ENCODE measurements at places on chromosomes 11 and 22.

GRCh38 chr11:122137078-122137793 lies 21.2 kb upstream of the BLID start:
- peak; percentile 74 for DNase-seq

GRCh38 chr22:21009638-21010425 lies 5.1 kb upstream of the P2RX6 start:
- peak; percentile 74 for DNase-seq

DNA sequence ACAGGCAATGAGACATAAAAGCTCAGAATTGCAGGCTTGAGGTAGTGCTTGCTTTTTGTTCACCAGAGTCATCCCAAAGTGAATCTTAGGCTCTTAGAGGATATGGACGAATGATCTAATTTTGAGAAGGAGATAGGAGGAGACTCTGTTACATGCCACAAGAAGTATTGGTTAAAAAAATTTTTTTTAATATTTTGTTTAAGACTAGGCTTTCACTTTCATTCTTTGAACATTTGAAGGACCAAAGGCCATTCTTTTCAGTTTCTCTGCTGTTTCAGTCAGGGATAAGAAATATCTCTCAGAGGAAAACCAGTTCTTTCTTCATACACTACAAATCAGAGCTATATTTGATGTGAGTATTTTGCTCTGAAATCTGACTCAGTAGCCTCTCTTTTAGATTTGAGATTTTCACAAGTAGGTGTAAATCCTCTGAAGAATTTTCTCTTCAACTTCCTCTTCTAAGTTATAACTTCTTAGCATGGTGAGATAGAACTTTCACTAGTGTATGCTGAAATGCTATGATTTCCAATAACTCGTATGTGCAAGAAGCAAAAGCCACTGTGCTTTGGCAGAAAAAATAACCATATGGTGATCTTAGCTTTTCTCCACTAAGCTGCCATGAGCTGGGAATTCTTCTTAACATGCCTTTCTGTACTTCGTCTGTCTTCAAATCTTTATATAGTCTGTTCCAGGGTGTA lies 24.1 kb upstream of the FAM181B start:
- DNase-seq = no peak

DNA sequence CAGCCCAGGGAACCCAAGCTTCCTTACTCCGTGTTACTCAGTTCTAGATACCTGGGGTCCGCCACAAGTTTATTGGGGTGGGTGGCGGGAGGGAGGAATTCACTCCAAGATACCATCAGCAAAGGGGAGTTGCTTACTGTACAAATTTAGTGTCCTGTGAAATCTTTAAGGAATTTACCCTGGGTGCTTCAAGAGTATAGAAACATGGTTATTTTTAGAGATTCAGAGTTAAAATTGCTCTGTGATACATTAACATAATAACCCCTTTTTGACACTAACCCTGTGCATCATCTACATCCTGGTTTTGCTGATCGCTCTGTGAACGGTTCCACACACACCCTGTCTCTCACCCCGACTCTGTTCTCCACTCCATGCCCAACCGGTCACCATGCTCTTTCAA lies 18.9 kb upstream of the LYVE1 start:
- DNase-seq = no peak

GRCh38 chr22:21659864-21660525 lies 5.8 kb upstream of the PPIL2 start:
- no peak for DNase-seq

GRCh38 chr11:102341844-102342318 lies 5.1 kb upstream of the BIRC2 start:
- DNase-seq = peak; percentile 87

DNA sequence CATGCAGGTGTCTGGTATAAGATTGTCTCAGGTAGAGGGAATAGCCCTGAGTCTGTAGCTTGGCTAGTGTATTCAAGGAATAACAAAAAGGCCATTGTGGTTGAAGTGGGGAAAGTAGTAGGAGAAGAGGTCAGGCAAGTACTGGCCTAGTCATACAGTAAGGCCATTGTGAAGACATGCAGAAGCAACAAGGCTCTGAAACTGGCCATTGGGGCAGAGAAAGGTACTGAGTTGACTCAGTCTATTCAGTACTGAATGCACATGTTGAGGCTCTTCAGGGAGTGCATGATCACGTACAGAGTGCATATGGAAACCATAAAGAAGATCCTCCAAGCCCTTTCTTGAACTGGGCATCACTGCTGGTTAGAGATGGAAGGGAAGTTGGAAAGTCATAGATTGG lies 477.6 kb downstream of the SOX6 start:
- DNase-seq = no peak

GRCh38 chr11:97786961-97787360 lies 1233.8 kb upstream of the CNTN5 start:
- no peak for DNase-seq

- DNase-seq = peak; percentile 37
These were observed 580 bp downstream of the DTX4 start for GRCh38 chr11:59172345-59173079.

DNA sequence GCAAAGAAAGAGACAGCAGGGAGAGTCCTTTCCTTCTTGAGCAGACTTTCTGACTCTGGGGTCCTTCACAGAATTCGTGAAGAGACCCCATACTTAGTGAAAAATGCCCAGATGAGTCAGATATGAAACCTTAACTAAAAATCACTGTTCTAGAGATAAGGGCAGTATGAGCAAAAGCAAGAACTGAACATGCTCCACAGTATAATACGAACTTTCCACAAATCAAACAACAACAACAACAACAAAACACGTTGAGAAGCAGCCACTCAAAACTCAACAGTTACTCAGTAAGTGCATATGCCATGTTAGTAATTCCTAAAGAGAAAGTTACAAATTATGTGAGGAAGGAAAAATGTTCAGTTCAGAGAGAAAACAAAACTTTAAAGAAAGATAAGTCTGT lies 44.3 kb downstream of the PITPNB start:
- DNase-seq = no peak

- no peak for DNase-seq
These were observed 489.5 kb upstream of the B3GAT1 start for GRCh38 chr11:134901542-134901941.

DNA sequence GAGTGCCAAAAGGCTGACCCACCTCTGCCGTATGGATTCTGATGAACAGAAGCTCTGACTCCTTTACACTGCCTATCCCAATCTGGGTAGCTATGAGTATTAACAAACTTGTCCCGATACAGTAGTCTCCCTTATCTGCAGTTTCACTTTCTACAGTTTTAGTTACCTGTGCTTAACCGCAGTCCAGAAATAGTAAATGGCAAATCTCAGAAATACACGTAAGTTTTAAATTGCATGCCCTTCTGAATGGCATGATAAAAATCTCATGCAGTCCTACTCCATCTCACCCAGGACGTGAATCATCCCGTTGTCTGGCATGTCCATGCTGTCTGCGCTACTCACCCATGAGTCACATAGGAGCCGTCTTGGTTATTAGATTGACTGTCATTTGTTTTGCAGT lies 68.8 kb downstream of the SNX19 start:
- DNase-seq = peak; percentile 88

GRCh38 chr11:99822846-99823565 lies 802.3 kb downstream of the CNTN5 start:
- DNase-seq = peak; percentile 69

GRCh38 chr11:116537709-116538108 lies 235.1 kb downstream of the BUD13 start:
- no peak for DNase-seq

GRCh38 chr11:11937957-11938356 lies 70.5 kb downstream of the DKK3 start:
- DNase-seq = peak; percentile 45

DNA sequence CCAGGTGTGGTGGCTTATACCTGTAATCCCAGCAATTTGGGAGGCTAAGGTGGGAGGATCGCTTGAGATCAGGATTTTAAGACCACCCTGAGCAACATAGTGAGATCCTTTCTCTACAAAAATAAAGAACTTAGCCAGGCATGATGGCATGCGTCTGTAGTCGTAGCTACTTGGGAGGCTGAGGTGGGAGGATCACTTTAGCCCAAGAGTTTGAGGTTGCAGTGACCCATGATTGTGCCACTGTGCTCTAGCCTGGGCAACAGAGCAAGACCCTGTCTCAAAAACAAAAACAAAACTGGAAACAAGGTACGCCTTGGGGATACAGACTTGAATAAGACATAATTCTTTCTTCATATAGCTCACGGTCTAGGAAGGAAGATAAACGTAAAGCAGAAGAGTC lies 63.1 kb upstream of the GRAMD1B start:
- no peak for DNase-seq

- no peak for DNase-seq
These were observed 14.0 kb upstream of the CDON start for GRCh38 chr11:126076641-126077040.

DNA sequence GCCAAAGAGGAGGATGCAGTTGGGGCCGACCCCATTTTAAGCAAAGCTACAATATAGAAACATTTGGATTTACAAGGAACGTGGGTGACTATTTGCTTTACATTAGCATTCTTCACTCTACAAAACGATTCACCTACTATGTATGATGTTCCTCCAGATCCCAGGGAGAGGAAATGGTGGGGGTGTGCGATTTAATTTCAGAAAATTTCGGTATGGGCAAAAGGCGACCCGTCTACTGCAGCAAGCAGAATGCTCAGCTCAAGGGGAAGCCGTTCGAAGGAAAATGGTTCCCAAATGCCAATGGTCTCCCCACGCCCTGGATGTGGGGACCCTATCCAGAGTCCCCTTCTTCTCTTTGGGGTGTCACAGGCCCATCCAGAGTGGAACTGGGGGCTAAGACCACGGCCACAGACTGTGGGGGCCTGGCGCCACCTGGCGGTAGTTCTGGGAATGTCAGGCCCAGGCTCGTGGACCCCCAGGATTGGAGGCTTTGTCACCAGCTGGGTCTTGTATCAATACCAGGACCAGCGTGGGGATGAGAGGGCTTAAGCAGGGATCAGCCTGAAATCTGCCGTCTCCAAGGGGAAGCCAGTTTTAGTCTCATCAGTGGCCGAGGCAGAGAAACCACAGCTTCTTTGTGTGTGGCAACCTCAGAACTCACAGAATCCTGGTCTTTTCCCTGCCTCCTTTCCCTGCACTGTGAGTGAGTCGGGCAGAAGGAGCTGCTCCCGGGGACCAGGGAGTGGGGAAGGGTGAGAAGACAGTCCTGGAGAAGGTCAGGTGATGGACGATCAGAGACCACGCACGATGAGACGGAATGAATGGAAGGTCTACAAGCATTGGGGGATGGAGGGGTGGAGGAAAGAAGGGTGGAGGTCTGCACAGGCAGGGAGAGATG lies 8.4 kb downstream of the LRRC10B start:
- peak; percentile 13 for DNase-seq

DNA sequence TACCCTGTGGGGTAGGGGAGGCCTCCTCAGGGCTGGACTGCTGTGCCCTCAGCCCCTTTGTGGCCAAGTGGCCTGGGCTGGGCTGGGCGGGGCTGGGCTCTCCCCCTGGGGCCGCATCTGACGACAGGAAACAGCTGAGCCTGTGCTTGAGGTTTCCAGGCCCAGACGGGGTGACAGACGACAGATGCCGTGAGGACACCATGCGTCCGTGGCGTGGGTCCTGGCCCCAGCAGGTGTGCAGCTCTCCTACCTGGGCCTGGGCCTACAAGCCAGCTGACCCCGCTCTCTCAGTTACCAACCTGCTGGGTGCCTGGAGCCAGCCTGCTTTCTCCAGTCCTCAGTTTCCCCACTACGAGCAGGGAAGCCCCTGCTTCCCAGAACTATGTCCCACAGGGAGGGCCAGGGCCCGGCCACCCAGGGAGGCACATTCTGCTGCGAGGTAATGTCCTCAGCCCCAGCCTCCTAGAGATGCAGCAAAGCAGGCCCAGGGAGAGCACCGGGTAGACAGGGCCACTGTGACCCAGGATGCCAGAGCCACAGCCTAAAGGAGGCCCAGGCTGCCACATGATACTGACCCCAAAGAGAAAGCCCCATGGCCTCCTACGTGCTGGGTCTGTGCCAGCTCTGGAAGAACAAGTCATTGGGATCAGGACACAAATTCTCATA lies 181.3 kb downstream of the IGLL1 start:
- no peak for DNase-seq

- DNase-seq = no peak
These were observed 21.5 kb upstream of the RAG2 start for GRCh38 chr11:36619502-36619901.

- DNase-seq = no peak
These were observed 1.3 kb upstream of the WNT7B start for GRCh38 chr22:45978275-45978713.

DNA sequence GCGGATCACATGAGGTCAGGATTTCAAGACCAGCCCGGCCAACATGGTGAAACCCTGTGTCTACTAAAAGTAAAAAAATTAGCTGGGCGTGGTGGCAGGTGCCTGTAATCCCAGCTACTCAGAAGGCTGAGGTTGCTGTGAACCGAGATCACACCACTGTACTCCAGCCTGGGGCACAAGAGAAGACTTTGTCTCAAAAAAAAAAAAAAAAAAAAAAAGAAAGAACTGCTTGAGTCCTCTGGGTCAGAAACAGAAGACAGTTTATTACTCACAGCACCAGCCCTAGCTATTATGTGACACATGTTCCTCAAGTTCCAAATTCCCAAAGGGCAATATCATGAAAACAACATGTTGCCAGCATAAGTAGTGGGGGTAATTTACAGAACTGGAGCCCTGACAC lies 1014.1 kb upstream of the RAG2 start:
- DNase-seq = no peak

DNA sequence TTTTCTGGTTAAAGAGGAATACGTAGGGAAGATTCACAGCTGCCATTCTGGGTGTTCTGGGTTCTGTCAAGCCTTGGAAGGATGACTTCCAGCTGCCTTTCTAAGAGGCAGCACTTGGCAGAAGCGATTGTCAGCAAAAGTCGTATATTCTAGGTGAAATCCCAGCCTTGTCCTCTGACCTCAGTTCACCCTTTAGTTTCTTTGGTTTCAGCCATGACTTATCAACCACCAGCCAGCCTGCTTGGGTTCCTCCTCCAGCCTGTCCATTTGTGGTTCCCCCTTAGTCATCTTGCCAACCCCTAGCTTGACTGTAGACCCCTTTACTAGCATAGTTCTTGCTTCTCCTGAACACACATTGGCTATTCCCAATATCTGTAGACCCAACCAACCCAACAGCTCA lies 102.3 kb upstream of the CD44 start:
- no peak for DNase-seq

GRCh38 chr22:49183826-49184216 lies 643.9 kb downstream of the BRD1 start:
- no peak for DNase-seq

GRCh38 chr11:44309478-44310205 lies at the start of gene ALX4:
TSS of gene ALX4 (minus strand) at chr11:44310139. CDS start at chr11:44310062, 77 bp downstream.
- DNase-seq = no peak

DNA sequence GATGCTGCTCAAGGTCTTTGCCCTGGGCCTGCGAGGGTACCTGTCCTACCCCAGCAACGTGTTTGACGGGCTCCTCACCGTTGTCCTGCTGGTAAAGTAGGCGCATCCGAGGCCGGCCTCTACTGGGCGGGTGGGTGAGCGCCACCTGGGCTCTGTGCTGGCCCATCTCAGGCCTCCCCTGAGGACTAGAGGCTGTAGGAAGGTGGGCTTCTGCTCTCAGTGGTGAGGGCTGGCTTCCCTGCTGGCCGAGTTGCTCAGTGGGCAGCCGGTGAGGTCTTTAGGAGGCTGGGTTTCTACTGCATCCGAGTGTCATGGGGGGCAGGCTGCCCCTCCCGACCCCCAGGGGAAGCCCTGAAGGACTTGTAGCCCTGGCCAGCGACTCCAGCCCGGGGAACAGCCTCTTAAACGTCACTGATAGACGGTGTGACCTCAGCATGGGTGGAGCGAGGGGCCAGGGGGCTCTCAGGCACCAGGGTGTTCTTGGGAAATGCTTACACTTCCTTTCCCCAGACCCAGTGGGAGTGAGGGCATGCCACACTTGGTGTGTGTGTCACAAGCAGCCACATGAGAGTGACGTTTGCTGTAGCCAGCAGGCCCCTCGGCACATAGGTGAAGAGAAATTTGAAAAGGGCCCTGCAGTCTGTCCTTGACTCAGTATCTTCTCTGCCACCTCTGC lies 30.3 kb downstream of the TPCN2 start:
- no peak for DNase-seq

GRCh38 chr22:18909556-18909955 lies 3.4 kb downstream of the DGCR6 start:
- DNase-seq = no peak
